ENCODE measurements at places on chromosomes 4 and X. TPM values are rescaled to one million over a fixed set of nuclear protein-coding genes. Genes with fewer than 3 reads are reported as not detected.

MAGEA4 gene
- not detected for total RNA-seq

FREM3 gene
- total RNA-seq, result not detected

WDR17 gene
- total RNA-seq, result 2.3 TPM

GYPE gene
- total RNA-seq, result not detected

RNF150 gene
- total RNA-seq, result 0.30 TPM

GLRA2 gene
- not detected for total RNA-seq

FAM184B gene
- total RNA-seq, result 0.05 TPM

PLS3 gene
- 214 TPM for total RNA-seq

MOSPD2 gene
- total RNA-seq, result 9.4 TPM

ELMOD2 gene
- 12.9 TPM for total RNA-seq

GABRE gene
- total RNA-seq, result 27.3 TPM

AR gene
- total RNA-seq, result 2.7 TPM

LRAT gene
- not detected for total RNA-seq

SHROOM4 gene
- total RNA-seq, result not detected

HPSE gene
- 1.5 TPM for total RNA-seq

SHROOM3 gene
- 11.7 TPM for total RNA-seq

OCIAD1 gene
- 127 TPM for total RNA-seq

WAS gene
- total RNA-seq, result 0.19 TPM

RBMXL3 gene
- not detected for total RNA-seq

UGT2B7 gene
- 0.15 TPM for total RNA-seq

EGFL6 gene
- 0.06 TPM for total RNA-seq

PHOX2B gene
- not detected for total RNA-seq

DGKK gene
- not detected for total RNA-seq

All from A549 treated with GW870086 at 1 μM for 4 hours (cell line).